ENCODE measurements at places on chromosomes 2 and 18.

DNA sequence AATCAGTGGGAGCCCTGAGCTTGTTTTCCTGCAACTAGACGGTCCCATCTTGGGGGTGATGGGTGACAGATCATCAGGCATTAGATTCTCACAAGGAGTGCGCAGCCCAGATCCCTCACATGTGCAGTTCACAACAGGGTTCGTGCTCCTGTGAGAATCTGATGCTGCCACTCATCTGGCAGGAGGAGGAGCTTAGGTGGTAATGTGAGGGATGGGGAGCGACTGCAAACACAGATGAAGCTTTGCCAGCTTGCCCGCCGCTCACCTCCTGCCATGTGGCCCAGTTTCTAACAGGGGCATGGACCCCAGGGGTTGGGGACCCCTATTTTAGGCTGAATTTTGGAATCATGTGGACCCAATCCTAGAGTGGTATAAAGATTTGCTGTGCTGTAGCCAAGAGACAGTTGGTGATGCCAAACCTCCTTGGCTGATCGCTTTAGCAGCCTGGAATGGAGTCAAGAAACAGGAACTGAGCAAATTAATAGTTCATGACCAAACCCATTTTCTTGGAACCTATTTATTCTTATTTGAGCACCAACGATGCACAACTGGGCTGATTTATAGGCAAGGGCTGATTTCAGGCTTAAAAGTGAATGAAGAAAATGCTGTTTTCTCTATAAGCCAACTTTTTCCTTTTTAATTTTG, 25.7 kb downstream of the LPIN1 start:
- DNase-seq: no peak

DNA sequence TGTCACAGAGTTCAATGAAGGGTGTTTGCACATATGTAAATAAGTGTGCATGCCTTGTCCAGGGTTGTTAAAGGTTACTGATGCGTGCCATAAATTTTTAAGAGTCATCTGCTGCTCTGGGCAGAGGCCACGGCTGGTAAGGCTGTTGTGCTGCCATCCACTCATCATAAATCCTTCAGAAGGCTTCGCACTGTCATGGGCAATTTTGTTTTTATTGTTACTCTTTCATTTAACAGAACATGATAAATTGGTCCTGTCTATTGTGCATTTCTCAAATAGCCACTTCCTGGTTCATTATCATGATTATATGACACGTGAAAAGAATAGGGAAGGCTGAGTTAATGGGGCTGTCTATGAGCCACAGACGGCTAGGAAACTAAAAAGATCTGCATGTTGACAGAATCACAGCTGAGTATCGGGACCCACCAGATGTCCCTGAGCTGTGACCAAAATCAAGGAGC, 634.3 kb upstream of the SOX11 start:
- no peak for DNase-seq

DNA sequence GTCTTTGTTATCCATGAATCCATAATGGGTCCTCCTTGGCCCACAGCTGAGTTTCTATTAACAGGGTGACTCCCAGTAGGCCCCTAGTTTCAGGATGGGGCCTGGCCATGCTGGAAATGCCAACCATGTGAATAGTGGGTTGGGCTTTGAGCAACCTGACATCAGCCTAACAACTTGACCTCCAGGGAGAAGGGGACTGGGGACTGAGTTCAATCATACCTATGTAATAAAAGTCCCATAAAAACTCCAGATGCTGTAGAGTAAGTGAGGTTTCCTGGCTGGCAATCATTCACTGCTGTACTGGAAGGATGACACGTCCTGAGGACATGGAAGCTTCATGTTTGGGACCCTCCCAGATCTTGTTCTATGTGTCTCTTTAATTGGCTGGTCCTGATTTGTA, 7.9 kb downstream of the REV1 start:
- DNase-seq: no peak

- peak; percentile 73 for DNase-seq
These were observed 1.1 kb upstream of the PGAP1 start for GRCh38 chr2:196927376-196928225.

DNA sequence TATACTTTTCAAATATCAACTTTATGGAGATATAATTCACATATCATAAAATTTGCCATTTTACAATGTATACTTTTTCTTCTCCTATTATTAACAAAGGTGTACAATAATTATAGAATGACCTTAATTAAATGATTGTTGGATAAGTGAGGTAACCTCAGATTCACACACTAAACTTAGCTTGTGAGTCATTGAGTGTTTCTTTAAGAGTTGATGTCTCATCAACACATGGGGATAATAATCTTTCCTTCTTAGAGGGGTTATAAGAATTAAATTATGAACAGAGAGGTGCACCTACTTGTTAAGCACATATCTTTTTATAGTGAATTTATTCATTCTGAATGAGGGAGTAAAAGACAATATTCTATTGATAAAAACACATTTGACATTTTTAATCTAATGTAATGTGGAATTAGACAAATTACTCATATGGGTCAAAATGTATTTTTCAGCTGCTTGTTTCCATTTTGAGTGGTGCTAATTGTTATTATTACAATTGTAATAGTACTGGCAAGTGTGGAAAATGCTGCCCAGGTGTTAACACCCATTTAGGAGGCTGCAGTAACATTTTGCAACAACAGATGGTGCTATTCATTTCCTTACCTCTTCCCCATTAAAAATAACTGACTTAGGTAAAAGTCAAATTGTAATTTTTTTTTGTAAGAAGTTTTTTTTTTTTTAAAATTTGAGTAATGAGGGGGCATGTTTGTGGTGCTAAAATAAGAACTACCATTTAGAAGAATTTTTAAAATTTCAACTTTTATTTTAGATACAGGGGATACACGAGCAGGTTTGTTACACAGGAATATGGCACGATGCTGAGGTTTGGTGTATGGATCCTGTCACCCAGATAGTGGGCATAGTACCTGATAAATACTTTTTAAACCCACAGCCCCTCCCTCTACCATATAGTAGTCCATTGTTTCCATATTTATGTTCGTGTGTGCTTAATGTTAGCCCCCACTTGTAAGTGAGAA, 32.1 kb upstream of the DYNAP start:
- peak; percentile 49 for DNase-seq

DNA sequence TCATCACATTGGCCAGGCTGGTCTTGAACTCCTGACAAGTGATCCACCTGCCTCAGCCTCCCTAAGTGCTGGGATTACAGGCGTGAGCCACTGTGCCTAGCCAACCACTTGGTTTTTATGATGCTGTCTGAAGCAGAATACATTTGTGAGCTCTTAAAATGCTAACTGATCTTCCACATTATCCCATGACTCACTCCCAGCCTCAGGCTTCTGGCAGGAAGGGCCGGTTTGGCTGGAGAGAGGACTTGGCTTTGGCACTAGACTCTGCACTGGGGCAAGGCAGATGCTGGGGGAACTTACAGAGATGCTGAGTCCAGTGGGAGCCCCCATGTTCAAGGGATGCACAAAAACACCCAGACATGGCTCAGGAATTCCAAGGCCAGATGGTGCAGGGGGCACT, 40.5 kb upstream of the SH3BP4 start:
- no peak for DNase-seq

GRCh38 chr2:28252311-28252710, 140.3 kb upstream of the FOSL2 start:
- DNase-seq: no peak

GRCh38 chr2:224025874-224026273, 13.2 kb downstream of the SERPINE2 start:
- no peak for DNase-seq

GRCh38 chr18:40415176-40415791, 1539.8 kb upstream of the PIK3C3 start:
- no peak for DNase-seq

- no peak for DNase-seq
These were observed 250.6 kb downstream of the EIPR1 start for GRCh38 chr2:3126911-3127621.

DNA sequence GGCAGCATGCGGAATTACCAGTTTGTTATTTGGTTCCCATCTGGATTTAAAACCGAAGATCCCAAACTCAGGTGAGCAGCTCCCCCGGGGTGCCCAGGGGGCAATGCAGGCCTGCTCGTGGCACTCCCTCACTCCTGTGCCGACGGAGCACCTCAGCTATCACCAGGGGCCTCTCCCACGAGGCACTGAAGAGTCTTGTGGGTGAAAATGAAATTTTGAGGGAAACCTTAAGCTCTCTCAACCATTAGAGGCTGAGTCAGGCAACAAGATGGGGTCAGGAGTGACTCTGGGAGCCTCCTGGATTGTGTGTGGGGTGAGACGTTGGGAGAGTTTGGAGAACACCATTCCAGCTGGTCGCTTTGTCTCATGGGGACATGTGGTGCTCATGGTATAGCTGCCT, 189.0 kb downstream of the PRKCE start:
- no peak for DNase-seq

GRCh38 chr2:190121305-190121704, 58.8 kb upstream of the MSTN start:
- no peak for DNase-seq

DNA sequence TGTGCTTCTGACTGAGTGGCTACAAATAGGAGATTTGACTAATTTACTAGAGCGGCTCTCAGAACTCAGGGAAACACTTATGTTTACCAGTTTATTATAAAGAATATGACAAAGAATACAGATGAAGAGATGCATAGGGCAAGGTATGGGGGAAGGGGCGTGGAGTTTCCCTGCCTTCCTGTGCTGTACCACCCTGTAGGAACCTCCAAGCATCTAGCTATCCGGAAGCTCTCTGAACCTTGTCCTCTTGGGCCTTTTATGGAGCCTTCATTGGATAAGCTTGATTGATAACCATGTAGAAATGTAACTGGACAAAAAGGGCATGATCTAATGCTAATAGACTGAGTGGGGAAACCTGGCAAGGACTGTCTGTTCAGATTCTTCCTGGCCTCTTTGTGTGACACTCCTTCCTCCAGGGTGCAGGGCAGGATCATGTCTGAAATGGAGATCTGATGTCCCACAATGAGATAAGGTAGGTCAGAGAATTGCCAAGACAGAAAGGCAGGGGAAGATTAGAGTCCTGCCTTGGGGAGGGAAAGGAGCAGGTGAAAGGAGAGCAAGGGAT, 101.8 kb upstream of the NPAS2 start:
- peak; percentile 23 for DNase-seq

DNA sequence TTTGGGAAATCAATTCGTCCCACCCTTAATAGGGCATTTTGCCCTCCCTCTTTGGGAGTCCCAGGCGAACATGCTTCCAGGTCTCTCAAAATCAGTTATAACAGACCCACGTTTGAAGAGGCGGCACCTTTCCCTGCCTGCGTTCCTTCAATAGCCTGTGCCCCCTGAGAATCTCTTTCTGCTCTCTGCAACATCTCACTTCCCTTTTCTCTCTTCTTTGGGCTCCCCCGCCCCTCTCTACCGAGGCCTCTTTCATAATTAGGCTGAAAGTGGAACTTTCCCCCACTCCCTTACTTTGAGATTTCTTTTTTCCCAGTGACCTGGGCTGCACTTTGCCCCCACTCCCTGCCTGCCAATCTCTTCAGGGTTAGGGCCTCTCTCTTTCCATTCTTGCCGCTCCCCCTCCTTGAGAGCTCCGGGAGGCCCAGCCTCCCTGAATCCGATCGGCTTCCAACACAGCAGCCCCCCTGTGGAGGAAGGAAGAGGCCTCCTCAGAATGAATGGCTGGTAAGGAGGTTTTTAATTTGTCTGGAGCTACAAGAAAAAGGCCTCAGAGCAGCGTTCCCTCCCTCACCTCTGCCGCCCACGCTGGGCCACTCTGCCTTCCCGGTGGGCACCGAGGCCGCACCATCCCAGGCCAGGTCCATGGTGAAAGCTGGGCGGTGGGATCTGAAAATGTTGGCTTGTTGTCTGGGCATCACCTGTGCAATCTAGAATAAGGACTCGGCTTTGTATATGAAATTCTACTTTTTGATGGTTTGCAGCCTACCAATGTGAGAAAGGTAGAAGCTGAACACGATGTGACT, 162.6 kb upstream of the SIX3 start:
- DNase-seq: no peak

DNA sequence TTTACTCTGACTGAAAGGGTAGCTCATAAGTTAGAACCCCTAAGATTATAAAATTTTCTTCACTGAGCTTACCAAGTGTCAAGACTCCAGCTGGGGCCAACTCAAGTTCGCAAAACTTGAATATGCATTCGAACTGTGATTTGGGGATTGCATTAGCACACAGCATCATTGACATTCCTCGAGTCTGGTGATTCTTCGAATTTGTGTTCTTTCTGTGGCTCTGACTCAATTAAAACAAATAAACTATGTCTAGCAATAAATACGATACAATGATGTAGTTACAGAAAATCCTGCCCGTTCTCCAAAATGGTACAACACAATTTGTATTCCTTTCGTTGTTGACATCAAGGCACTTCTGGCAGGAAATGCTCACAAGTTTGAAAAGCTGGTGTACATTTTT, 11.1 kb downstream of the CCL20 start:
- DNase-seq: no peak

DNA sequence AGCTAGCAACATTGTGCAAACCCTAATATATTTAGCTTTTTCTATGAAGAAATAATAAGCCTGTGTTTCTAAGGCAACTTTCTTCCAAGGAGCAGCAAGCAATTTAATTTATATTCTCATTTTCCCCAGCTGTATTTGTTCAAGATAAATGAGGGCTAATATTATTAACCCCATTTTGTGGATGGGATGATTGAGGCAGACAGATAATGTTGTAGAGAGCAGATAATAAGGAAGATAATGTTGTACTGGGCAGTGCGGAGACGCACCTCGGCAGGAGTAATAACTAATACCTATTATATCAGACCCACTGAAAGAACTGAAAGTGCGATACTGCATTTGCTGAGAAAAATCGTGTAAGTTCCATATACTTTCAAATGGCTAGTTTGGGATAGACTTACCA, 344.1 kb upstream of the FANCL start:
- DNase-seq: no peak

GRCh38 chr18:59540780-59541179, 156.4 kb downstream of the CCBE1 start:
- DNase-seq: no peak

DNA sequence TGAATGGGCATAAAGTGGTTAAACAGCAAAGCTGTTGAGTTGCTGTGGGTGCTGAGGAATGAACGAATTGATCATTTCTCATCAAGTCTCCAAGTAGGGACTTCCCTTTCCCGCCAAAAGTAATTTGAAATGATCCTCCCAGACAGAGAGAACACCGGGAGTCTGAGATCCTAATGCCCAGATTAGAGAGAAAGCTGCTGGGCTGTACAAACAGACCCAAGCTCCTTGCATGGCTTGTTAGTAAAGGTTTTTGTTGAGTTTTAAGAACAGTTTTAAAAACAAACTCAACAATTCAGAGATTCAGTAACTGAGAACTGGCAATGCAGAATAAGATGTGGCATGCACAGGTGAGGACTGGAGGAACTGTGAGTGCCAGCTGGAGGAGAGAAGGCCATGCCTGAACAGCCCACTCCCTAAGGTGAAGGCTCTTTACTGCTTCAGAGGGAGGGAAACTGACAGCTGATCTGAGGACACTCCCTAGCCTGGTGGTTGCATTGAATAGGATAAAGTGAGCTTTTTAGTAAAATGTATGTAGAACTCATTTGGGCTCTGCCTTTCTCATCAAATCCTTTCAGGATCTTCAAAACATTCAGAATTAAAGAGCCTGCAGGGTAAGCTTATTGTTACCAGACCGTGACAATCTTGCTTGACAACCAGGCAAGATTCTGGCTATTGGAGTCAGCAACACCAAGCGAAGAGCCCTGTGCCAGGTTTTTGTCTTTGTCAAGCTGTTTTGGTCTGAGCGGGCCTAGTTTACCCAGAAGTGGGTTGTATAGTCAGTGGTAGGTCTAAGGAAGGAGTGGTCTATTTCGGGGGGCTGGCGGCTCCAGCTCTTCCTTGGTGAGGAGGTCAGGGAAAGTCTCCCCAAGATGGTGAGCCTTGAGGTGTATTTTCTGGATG, 63.2 kb upstream of the IGFBP5 start:
- DNase-seq: no peak
